ENCODE measurements at places on chromosomes 12 and 14.

DNA sequence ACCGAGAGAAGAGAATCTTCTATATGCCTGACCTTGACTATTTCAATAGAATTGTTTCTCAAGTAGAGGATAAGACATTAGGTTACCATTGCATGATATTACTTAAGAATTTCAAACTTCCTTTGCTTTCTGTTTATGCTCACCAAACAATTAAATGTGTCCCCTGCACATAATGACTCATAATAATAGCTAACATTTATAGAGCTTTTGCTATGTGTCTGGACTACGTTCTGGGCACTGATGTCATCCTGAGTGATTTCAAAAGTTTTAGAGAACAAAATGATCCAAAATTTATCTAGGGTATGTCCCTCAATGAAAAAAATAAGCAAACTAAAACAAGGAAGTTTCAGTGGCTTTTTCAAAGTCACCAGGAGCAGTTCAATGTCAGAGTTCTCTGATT lies 38.8 kb downstream of the SLC15A5 start:
- DNase-seq: no peak

GRCh38 chr12:121468499-121468801 lies 68.5 kb downstream of the RNF34 start:
- no peak for DNase-seq

GRCh38 chr12:88362439-88362838 lies 217.8 kb downstream of the KITLG start:
- DNase-seq: no peak

DNA sequence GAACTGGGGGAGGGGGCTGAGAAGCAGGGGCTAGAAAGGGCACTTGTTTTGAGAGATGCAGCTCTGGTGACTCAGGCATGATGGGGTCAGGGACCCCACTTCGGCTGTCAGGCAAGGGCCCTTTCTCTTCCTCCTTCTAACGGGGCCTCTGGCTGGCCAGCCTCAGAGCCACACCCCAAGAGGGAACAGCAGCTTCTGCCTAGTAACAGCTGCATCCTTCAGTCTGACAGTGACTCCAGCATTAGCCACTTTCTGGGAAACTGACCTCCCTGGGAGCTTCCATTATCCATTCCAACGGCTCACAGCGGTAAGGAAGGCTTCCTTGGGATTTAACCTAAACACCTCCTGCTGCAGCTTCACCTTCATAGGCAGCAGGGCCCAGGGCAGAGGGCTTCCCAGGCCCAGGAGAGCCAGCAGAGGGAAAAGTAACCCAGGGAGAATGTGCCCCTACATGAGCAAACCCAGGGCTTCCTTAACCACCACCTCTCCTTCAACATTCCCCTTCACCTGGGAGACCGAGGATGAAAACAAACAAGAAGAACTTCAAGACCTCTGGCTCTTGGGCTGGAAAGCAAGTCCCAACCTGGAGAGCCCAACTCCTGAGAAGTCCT lies 2.7 kb downstream of the NCKAP5L start:
- DNase-seq: no peak

DNA sequence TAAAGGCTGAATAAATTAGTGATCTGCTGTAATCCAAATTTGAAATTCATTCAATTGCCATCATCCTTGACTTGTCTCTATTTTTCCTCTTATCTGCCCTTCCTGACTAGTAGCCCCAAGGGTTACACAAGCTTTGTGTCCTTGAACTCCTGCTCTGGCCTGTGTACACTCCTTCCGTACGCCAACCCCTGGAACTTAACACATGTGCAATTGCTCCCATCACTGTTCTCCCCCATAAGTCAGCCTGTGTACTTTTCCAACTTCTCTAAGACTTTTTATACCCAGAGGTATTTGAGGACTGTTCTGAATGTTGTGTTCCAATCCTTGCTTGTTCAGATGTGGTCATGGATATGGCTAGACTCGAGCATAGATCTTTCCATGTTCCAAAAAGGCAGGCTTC lies 171.1 kb upstream of the G2E3 start:
- DNase-seq: no peak

DNA sequence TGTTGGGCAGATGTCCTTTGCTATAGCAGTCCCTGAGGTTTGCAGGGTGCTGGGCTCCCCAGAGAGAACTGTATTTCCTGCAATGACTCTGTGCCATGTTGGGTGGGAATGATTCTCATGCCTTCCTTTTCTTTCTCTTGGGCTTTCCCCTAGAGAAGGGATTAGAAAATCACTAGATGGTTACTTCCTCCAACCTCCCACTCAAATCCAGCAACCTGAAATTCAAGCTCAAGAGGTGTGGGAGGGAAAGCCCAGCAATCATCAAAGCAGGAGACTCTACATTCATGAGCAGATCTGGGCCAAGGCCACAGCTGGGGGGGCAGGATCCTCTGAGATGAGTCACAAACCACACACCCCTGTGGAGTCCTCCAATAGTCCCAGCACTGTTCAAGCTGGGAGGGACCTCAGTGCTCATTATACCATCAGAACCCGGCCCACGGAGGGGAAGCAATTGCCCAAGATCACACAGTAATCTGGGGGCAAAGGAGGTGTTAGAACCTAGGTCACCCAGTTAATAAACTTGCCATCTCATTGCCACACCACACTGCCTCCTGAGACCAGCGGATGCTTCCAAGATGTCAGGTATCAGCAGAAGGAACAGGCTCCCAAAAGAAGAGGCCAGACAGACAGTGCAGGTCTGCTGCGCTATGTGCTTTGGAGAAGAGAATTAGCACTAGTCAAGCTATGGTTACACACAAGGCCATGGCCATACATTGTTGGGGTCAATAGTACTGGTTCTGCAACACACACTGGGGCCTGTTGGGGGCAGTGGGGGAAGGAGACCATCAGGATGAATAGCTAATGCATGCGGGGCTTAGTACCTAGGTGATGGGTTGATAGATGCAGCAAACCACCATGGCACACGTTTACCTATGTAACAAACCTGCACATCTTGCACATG lies 65.7 kb downstream of the TTC9 start:
- DNase-seq: no peak

DNA sequence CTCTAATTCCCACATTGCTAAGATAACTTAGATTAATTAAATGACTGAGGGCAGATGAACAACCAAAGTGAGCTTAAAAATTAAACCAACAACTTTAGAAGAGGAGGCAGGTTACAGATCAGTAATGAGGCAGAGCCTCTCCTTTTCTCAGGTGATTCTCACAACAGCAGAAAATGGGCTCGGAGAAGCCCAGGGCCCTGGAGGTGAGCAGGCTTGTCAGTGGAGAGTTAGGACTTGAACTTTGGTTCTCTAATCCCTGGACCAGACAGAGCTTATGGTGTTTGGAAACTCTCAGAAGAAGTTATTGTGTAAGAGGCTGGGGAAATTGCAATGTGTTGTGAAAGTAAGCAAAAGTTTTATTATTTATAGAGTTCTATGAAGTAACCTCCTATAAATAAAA lies 2.8 kb downstream of the TRHDE start:
- DNase-seq: no peak
